Stimulated activated CD8-positive, alpha-beta memory T cell treated with anti-CD3 and anti-CD28 coated beads, Interleukin-7, amount 100 ng/mL, for 1 hour (primary cell): ENCODE measurements at places on chromosomes 2 and 18.

GRCh38 chr2:190094316-190094871 is 31.9 kb upstream of the MSTN start:
- DNase-seq, result no peak

- no peak for DNase-seq
Measured at GRCh38 chr2:204550751-204551511, 5.7 kb downstream of the PARD3B start.

DNA sequence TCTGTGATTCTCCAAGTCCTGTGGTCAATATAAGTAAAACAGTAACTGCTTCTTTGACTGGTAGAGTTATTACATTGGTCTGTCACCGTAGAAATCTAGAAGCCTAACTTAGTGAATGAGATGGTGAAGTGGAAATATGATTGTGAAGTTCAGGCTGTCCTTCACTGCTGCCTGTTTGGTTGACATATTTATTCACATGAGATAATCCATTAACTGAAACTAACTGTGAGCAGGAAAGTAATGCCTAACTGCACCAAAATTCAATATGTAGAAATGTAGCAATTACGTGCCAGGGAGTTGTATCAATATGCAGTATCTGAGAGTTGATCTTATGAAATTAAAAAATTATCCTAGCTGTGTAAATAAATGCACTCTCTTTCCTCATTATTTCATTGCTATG is 147.7 kb upstream of the APCDD1 start:
- no peak for DNase-seq

- DNase-seq, result no peak
Measured at GRCh38 chr2:222167762-222168161, 131.0 kb downstream of the PAX3 start.

DNA sequence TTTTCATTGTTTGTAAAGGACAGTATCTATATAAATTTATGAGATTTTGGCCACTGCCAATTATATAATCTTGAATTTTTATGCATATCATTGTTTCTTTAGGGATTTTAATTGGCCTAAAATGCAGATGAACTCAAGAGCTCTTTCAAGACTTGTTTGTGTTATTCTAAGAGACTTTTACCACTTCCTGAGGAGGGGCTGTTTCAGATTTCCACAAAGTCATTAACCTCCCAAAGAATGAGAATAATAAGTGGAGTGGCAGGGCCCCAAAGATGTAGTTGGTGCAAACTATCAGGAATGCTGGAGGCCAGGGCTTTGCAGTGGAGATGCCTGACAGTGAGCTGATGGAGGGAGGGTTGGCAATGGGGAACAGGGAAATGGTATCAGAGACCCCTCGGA is 15.5 kb upstream of the ACVR1 start:
- no peak for DNase-seq

GRCh38 chr2:215397632-215398341 is 38.1 kb downstream of the FN1 start:
- DNase-seq, result no peak

DNA sequence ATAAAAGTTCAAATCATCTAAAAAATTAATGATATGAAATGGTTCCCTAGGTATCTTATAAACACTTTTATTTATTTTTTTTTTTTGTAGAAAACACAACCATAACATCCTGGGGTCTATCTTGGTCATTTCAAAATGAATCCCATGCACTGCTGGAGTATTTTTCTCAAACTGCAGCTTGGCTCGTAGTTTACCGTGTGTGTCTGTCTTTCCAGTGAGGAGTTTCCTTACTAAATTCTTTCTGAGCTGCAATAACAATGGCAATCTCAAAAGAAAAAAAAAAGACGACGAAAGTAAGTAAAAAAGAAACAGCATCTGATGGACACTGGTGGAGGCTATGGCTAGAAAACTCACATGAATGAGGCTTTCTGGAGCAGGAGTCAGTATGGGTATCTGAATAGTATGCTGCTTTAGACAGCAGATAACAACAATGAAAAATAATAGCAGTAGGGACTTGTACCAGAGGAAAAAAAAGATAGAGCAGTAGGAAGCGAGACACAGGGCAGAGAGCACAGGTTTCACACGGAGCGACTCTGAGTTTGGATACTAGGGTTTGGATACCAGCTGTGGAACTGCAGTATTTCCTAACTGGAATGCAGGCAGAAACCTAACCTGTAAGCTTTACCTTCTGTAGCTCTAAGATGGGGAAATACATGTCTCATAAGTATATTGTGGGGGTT is 43.5 kb downstream of the CALCRL start:
- DNase-seq, result no peak

- no peak for DNase-seq
Measured at GRCh38 chr2:96668771-96669170, 26.2 kb downstream of the FER1L5 start.

GRCh38 chr2:12486205-12487118 is 230.3 kb upstream of the TRIB2 start:
- no peak for DNase-seq

DNA sequence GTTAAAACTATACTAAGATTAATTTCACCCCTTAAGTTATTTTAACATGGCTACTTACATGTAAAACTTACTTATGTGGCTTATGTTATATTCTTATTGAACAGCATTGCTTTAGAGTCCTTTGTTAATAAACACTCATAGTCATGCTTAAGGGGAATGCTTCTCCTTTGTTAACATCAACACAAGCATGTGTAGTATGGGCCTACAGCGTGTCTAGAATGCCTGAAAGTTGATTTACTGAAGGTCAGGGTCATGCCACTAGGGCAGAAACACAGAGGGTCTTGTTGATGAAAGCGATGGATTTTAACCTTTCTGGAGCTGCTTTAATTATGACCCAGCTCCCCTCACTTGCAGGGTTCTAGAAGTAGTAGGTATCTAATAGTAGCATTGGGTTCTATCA is 159.8 kb upstream of the DLX2 start:
- no peak for DNase-seq

GRCh38 chr2:164335128-164335527 is 286.2 kb downstream of the GRB14 start:
- DNase-seq, result no peak
